ENCODE measurements at places on chromosomes 5 and 9. TPM values are rescaled to one million over a fixed set of nuclear protein-coding genes. Genes with fewer than 3 reads are reported as not detected.

GRCh38 chr9:109699019-109699418 is 81.0 kb upstream of the PALM2AKAP2 start:
- no peak for DNase-seq

NUTM2F gene
- not detected for total RNA-seq

- no peak for DNase-seq
Measured at GRCh38 chr9:110197330-110198187, 10.4 kb downstream of the C9orf152 start.

DNA sequence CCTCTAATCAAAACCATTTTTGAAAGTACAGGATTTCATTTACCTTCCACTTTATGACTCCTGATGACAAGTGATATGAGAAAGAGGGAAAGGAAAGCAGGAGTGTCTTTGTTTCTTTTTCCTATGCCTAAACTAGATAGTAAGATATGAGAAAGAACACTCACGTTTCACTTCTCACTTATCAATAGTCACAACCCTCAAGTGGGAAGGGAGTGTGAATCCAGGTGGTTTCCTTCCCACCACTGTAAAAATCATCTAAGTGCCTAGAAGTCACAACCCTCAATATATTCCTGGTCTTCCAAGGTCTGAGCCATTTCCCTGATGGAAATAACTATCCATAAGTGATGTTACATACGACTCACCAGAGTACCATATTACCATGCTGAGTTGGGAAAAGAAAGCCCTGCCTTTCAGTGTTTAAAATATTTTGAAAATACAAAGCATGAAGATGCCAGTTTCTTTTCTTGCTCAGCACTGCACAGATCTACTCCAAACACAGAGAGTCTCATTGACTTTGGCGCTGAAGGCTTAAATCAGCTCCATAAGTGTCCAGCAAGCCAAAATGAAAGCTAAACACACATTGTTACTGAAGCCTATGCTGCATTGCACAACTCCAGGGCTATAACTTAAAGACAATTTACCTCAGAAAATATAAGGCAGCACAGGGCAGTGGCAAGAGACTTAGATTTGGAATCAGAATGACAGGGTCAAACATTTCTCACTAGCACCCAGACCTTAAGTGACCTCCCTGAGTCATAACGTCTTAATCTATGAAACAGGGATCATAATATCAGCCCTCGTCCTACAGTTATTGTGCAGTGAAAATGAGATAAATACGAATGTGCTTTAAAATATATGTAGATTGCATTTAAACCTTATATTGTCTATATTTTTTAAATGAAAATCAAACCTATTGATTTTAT is 301.2 kb downstream of the KIAA0825 start:
- no peak for DNase-seq

GRCh38 chr5:111278858-111279504 is 54.8 kb downstream of the CAMK4 start:
- peak; percentile 18 for DNase-seq

DNA sequence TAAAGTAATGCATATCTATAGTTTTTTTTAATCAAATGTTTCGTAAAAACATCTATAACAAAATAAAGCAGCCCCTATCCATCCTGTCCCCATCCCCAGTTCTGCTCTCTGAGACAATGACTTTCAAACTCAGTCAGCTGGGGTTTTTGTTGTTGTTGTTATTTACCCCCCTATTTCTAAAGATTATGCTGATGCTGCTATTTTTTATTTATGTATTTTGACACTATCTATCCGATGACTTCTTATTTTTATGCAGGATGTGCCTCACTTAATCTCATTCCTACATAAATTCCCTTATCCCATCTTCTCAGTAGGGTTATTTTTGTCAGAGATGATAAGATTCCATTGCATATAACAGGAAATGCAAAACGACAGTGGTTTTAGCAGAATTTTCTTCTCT is 45.3 kb upstream of the ENTREP1 start:
- DNase-seq, result no peak

DNA sequence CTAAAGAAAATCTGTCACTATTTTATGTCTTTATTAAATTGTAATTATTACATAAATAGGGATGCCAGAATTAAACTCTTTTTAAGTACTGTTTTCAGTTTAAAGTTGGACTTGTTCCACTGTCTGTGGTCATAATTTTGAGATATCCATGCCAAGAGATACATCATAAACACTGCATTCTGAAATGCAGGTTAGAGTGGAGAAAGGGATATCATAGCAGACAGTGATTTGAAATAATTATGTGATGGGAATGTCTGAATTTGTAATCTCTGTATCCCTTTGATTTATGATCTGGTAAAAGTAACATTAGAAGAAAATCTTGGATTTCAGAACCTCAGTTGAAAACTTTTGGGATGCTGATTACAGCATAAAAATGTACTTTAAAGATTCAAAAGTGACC is 222.1 kb downstream of the GOLPH3 start:
- DNase-seq, result no peak

DNA sequence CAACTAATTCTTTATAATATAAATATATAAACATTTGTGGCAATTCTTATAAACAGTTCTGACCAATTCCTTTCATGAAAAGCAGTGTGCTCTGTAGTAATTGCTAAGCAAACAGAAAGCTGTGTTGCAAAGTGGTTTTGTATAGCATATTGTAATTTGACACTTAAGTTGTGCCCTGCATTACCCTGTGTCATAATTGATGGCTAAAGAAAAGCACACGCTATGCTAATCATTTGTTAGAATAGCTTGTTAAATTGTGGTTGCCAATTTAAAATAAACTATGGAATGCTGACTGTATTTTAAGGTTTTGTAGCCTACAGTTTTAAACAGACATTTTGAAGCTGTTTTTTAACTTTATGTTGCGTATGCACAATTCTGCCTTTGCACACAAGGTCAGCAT is 140.0 kb downstream of the PBX3 start:
- no peak for DNase-seq

- no peak for DNase-seq
Measured at GRCh38 chr9:135358552-135358940, 121.0 kb upstream of the PPP1R26 start.

GPR150 gene
- 0.84 TPM for total RNA-seq

CLTA gene
- total RNA-seq, result 91.7 TPM

IGFBPL1 gene
- total RNA-seq, result 0.87 TPM

FGD3 gene
- total RNA-seq, result 5.8 TPM

- DNase-seq, result no peak
Measured at GRCh38 chr9:113570106-113570505, 106.6 kb downstream of the RGS3 start.

All from pancreas (tissue), 10 donors.